ENCODE measurements at places on chromosomes 2 and 18. TPM values are rescaled to one million over a fixed set of nuclear protein-coding genes. Genes with fewer than 3 reads are reported as not detected.
A peak's percentile ranks its signal among the peaks of the same experiment; 100 is the strongest.

DNA sequence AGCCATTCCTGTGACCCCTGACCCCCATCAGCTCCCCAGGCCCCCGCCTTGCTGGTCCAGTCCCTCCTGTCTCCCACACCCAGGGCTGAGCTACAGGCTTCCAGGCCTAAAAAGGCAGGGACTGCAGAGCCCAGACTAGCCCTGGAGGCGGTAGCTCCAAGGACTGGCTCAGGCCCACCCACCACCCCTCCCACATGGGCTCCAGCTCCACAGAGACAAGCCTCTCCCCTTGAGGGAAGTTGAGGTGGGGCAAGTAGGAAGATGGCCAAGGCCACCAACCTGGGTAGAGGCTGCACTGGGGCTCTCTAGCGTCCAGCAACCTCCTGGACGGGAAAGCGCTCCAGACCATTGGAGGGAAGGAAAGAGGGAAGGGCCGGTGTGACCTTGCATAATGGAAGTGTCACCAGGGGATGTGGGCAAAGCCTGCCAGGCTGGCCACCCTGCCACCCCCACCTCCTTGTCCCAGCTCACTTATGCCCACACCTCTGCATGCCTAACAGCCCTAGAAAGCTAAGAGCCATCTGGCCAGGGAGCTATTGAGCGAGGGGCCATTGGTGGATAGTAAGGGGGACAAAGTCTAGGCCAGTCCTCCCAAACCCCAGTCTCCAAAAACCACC, 63.1 kb downstream of the TNS1 start:
- no peak for DNase-seq

- DNase-seq = no peak
These were observed 65.4 kb upstream of the ACAA2 start for GRCh38 chr18:49878567-49879270.

DNA sequence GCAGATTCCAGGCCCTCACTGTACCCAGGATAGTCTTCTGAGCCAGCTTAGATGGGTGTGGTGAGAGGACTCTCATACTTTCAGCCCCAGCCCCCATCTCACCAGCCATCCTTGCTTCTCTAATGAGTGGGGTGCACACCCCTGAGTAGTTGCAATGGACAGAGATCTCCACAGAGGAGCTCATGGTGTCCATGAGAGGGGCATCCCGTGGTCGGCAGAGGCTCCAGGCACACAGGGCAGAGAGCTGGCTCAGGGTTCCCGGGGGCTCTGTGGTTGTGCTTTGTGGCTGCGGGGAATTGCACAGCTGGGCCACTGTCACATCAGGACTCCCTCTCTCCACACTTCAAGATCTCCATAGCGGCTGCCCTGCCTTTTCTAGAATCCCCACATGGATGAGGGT, 226.0 kb upstream of the PXDN start:
- no peak for DNase-seq

GRCh38 chr2:20617081-20617575, 33.8 kb downstream of the HS1BP3 start:
- no peak for DNase-seq

- DNase-seq = no peak
These were observed 258.5 kb downstream of the PAX3 start for GRCh38 chr2:222040333-222040732.

GRCh38 chr2:234403074-234403473, 93.8 kb downstream of the ARL4C start:
- DNase-seq = no peak

GRCh38 chr2:166614503-166614902, 120.5 kb upstream of the SCN7A start:
- DNase-seq = no peak

DNA sequence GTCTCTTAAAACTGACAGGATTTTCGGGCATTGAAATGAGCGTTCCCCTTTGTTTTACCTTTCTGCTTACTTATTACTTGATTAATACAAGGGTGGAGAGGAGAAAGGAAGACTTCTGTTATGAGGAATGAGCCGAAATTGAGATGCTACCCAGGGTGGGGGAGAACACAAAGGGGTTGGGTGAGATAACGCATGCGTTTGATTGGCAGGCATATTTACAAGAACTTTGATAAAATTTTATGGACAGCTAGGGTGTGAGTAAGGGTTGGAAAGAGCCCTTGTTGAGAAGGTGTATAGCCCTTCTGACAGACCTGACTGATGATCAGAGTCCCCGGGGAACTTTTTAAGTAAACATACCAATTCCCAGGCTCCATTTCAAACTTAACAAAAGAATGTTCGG, 1.8 kb downstream of the RNF138 start:
- DNase-seq = no peak

DNA sequence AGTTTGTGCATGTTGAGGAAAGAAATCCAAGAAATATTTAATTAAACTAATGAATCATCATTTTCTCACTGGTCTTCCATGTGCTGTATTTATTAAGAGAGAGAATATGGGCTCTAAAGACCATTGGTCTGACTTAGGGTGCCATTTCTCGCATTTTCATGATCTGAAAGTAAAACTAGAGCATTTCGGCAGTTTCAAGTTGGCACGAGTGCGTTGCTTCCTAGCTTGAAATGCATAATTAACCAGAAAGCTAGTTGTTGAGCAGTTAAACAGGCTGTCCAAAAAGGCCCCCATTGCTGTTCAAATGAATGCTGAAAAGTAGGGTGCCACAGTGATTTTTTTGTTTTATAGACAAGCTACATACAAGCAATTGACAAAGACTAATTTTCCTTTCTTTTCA, 47.4 kb downstream of the SLC8A1 start:
- DNase-seq = no peak

GRCh38 chr2:15287447-15288184, 273.5 kb downstream of the NBAS start:
- no peak for DNase-seq

GRCh38 chr2:130826419-130826818, 10.3 kb upstream of the ARHGEF4 start:
- no peak for DNase-seq

- peak; percentile 54 for DNase-seq
These were observed 11.3 kb downstream of the SLC14A2 start for GRCh38 chr18:45626330-45627203.

DNA sequence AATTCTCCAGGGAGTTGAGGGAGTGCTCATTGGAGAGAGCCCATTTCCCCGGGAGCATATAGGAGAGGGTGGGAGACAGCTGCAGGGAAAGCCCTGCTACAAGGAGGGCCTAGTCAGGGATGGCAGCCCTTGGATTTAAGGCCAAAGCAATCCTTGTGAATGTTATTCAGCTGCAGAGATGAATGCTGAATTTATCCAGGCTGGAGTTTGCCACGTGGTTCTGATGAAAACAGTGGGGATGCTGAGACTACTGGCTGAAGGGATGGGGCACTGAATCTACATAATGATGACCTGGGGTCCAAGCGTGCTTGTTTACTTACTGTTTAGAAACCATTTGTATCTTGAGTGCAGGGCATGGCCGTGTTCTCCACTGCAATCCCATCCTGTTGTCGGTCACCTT, 35.6 kb upstream of the RNF149 start:
- no peak for DNase-seq

GRCh38 chr2:28689771-28690170, 61.9 kb upstream of the PPP1CB start:
- no peak for DNase-seq

DNA sequence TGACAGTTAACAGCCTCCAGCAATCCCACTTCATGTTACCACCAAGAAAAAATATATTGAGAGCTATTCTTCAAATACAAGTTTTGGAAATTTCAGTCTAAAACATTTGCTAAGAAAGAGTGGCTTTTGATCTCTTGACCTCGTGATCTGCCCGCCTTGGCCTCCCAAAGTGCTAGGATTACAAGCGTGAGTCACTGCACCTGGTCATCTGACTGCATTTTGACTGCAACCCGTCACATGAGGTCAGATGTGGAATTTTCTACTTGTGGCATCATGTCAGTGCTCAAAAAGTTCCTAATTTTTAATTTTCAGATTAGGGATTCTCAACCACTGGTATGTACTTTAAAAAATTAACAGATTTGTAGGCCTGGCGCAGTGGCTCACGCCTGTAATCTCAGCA, 9.1 kb upstream of the CLK1 start:
- no peak for DNase-seq

DNA sequence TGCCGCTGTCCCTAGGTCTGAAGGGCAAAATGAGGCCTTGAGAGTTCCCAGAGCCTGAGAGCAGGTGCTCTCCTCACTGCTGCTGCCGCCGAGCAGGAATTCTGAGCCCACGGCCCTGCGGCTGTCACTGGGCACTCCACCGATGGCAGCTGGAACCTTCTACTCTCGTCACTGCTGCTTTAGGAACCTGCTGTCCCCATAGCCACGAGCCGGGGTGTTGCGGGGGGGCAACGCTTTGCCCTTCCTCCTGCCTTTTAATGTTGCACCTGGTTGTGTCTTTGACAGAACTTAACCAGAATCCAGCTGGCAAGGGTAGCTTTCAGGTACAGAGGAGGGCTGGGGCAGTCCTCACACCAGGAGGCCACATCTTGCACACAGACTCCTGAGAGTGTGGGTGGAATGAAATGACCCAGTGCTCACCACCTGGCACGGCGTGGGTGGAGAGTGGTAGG, 32.3 kb downstream of the NCK2 start:
- DNase-seq = no peak

DNA sequence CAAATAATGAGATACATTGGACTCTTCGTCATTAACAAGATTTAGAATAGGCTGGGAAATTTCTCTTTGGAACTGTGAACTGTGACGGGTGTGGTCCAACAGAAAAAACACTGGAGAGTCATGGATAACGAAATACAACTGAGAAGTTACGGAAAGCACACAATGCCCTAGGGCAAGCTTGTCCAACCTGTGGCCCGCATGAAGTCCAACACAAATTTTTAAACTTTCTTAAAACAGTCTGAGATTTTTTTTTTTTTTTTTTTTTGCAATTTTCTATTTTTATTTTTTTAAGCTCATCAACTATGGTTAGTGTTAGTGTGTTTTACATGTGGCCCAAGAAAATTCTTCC, 27.7 kb downstream of the CDC42EP3 start:
- no peak for DNase-seq

DNA sequence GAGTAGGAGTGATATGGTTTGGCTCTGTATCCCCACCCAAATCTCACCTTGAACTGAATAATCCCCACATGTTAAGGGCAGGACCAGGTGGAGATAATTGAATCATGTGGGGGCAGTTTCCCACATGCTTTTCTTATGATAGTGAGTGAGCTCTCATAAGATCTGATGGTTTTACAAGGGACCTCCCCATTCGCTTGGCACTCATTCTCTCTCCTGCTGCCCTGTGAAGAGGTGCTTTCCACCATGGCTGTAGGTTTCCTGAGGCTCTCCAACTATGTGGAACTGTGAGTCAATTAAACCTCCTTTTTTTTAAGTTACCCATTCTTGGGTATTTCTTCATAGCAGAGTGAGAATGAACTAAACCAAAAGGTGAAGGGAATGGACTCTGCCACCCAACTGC, 207.5 kb downstream of the LOXHD1 start:
- no peak for DNase-seq

DNA sequence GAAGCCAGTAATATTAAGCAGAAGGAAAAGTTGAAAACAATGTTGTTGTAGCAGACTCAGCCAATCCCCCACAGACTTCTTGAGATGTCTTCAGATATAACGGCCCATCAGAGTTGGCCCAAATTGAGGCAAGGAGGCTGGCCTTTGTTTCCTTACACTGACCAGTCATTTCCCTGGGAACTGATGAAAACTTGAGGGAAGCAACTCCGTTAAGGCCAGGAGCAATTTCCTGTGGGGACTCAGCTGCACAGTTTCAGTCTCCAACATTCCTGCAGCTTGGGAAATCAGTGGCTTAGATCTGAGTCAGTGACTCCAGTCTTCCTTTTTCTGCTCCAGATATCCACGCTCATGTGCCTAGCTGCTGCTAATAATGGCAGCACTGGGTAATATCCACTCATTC, 75.7 kb downstream of the FTCDNL1 start:
- no peak for DNase-seq

DNA sequence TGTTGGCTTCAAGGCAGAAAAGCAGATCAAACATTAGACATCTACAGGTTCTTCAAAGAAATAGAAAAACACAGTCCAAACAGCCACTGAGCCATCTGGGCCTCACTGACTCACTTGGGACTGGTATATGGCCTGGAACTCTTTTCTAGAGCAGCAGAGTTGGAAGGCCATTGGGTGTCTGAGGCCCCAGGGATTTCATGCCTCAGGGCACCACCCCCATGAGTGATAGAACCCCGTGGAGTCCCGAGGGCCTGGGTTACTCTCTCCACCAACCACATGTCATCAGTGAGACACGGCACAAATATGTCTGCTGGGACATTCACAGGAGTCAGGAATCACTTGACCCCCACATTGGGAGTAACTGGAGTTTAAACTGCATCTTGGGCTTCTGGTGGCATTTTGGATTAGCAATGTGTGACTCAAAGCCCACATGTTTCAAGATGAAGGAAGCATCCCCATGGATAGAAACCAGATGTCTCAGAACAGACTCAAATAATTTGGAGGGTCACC, 44.0 kb downstream of the CAPN13 start:
- peak; percentile 34 for DNase-seq

- no peak for DNase-seq
These were observed 4.3 kb upstream of the NAGK start for GRCh38 chr2:71064110-71064611.

DNA sequence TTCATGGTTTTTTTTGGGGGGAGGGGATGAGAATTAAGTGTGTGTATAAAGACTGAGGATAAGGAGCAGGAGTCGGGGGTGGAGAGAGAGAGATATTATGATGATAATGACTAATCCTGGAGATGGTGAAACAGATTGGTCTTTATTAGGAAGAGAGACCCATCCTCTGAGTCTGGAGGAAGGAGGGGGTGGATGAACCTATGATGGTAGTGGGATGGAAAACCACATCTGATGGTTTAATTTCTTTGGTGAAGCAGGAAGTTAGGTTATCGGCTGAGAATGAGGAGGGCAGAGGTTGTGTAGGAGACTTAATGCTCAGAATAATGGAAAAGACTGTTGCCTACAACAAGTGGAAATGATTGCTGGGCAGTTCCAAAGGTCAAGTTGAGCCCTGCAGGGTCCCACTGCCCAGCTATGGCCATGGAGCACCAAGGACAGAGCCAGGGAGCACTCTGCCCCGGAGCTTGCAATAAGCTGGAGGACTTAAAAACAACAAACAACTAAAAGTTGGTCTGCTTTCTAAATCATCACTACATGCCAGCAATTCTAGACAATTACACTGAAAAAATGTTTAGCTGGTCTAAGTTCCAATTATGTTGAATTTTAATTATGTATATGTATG, 7.9 kb downstream of the SLC16A14 start:
- DNase-seq = no peak

GRCh38 chr18:48459465-48459864, 50.3 kb upstream of the ZBTB7C start:
- no peak for DNase-seq

GRCh38 chr2:419687-420317, 131.9 kb upstream of the ALKAL2 start:
- no peak for DNase-seq

Gene NDC80
- polyA plus RNA-seq = 18.1 TPM

Gene ITGA4
- polyA plus RNA-seq = 17.6 TPM

Gene LOXL3
- polyA plus RNA-seq = 130 TPM

Gene ZDBF2
- polyA plus RNA-seq = 2.5 TPM

Gene FAM110C
- polyA plus RNA-seq = not detected

Gene ASIC4
- polyA plus RNA-seq = 0.04 TPM

Gene CDK15
- polyA plus RNA-seq = 11.4 TPM

Gene STARD6
- not detected for polyA plus RNA-seq

Gene TIGD1
- polyA plus RNA-seq = 1.7 TPM

Gene VWA3B
- polyA plus RNA-seq = not detected

Gene DOK6
- 0.55 TPM for polyA plus RNA-seq

Gene SERPINB12
- not detected for polyA plus RNA-seq

Gene SNED1
- polyA plus RNA-seq = 1.8 TPM

Gene TBC1D8
- 5.9 TPM for polyA plus RNA-seq

Gene ADGRF3
- polyA plus RNA-seq = 0.20 TPM

Gene GKN2
- not detected for polyA plus RNA-seq

Gene C2orf74
- 19.5 TPM for polyA plus RNA-seq
